ENCODE measurements at places on chromosomes 4 and X.
A peak's percentile ranks its signal among the peaks of the same experiment; 100 is the strongest.

GRCh38 chr4:62523256-62523655, 1323.1 kb downstream of the ADGRL3 start:
- DNase-seq, result no peak

DNA sequence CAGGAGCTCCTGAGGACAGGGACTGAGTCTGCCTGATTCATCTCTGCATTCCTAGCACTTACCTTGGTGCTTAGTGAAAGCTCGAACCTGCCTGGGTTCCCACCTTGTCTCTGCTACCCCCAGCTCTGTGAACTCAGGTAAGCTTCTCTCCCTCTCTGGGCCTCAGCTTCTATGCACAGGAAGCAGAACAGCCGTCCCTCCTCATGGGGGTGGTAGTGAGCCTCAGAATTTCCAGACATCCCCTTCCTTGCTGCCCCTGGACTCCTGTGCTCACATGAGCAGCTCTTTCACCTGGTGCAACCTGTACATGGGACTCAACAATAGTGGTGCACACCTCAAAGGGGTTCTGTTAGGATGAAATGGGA, 50.8 kb downstream of the HTRA3 start:
- DNase-seq, result no peak

GRCh38 chr4:98741952-98742351, 83.5 kb upstream of the TSPAN5 start:
- DNase-seq, result no peak

GRCh38 chr4:150173432-150173861, 95.2 kb downstream of the DCLK2 start:
- peak; percentile 36 for DNase-seq

- peak; percentile 17 for DNase-seq
Observed at GRCh38 chr4:185101354-185101890, 41.6 kb upstream of the SLC25A4 start.
